Activated T-cell treated with anti-CD3 and anti-CD28 coated beads for 24 hours (primary cell): ENCODE measurements at places on chromosomes 2 and 18.

DNA sequence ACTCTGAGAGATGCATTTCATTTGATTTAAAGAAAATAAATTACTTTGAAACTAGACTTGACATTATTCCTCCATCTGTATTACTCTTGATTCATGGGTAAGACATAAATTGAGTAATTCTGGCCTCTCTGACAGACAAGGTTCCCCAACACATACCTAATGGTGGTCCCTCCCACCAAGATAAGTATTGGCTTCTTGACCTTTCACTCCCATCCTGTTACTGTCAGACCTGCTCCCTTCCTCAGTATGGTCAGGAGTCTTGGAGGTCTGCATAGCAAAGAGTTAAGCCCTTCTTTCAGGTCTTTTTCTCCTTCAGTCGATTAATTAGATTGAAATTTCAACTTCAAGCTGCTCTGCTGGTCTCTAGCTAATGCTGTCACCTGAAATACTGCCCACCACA, 42.2 kb upstream of the ACVR1 start:
- DNase-seq = no peak

DNA sequence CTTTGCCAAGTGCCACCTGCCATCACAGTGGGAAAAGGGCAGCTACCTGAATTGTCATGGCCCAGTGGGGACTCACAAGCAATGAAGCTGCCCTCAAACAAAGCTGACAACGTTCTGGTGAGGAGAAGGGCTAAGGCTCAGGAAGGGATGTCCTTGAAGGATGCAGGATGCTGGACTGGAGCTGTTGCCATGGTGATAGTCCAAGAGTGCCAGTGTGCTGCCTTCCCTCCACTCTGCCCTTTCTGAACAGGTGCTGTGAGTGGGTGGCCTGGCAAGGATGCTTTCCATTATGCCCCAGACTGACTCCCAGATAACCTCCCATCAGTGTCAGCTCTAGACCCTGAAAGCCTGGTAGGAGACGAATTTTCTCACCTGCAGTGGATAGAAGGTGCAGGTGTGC, 137.8 kb upstream of the GYPC start:
- no peak for DNase-seq

GRCh38 chr2:133972786-133973185, 281.1 kb upstream of the MGAT5 start:
- no peak for DNase-seq

DNA sequence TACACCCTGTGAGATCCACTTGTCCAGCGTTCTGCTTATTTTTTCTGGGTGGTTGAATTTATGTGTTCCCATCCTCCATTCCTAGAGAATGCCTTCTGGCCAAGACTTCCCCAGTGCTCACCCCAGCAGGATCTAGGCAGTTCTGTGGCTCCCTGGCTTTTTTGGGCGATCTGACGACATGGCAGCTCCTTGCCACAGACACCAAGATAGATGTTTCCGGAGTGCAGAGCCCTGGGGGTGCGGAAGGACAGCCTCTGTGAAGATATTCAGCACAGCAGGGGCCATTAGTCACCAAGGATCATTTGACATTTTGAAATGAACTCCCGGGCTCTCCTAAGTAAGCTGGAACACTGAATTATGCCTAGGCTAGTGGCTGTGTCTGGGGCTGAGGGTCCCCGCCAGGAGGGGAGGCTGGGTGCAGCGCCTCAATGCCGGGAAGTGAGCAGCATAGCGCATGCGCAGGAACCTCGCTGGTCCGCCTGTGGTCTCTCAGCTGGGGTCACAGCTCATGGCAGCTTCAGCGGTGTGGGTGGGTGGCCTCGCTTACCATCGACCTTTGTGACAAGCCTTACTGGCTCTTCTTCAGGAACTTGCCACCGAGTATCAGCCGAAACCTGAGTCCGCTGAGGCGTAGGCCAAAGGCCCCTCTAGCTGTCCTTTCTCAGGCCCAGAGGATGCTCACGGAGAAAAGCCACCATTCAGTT, 60.3 kb downstream of the MEX3C start:
- DNase-seq = no peak

- no peak for DNase-seq
Observed at GRCh38 chr18:48555465-48555995, 16.7 kb downstream of the CTIF start.

- no peak for DNase-seq
Observed at GRCh38 chr2:231038483-231039293, 1.4 kb downstream of the C2orf72 start.

DNA sequence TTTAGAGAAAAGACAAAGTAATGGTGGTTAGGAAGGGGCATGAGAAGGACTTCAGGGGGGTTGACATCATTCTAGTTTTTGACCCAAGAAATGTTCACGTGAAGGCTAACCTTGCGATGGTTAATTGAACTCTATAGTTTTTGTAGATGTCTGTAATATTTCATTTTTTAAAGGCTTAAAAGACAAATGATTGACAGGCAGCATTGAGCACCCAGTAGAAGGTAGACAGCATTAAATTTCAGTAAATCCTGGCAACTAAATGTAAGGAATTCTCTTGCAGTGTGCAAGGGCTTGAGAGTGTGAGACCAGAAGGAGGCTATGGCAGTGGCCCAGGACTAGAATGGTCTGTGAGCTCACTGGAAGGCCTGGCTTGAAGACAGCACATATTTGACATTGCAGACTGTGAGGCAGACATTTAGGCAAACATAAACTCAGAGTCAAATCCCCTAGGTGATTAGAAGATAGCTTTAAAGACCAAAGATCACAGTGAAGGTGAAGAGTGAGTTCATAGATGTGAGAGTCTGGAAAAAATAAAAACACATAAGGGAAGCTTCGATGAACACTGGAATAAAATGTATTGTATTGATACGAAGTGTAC, 100.1 kb upstream of the MAP4K4 start:
- no peak for DNase-seq

DNA sequence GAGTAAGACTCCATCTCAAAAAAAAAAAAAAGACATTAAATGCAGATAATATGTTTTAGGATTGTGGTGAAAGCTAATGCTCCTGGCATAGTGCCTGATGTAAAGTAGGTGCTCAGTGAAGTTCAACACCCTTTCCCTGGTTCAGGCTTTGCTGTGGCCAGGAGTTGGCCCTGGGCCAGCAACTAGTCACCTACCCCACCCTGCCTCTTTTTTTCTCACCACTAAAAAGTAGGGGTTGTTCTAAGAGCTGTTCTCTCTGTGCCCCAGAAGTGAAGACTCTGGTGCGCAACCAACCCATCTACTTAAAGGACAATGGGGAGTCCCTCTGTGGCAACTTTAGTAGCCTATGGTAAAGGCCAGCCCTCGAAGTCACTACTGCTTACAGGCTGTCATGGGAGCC, 75.9 kb downstream of the DNMT3A start:
- DNase-seq = no peak

GRCh38 chr2:233912691-233913423, 4.3 kb upstream of the TRPM8 start:
- no peak for DNase-seq
